ENCODE measurements at places on chromosomes 6 and 20. TPM values are rescaled to one million over a fixed set of nuclear protein-coding genes. Genes with fewer than 3 reads are reported as not detected.

Gene SRMS
- total RNA-seq: not detected

Gene PPP1R14C
- not detected for total RNA-seq

Gene MRPL2
- total RNA-seq: 15.8 TPM

Gene FILIP1
- under 0.01 TPM for total RNA-seq

Gene XKR7
- not detected for total RNA-seq

Gene MATN4
- not detected for total RNA-seq

Gene SPATA25
- not detected for total RNA-seq

GRCh38 chr6:33802186-33802958, 1.4 kb downstream of the MLN start:
- DNase-seq: no peak

- DNase-seq: peak; percentile 46
Measured at GRCh38 chr6:39684790-39685488, 40.3 kb downstream of the KIF6 start.

DNA sequence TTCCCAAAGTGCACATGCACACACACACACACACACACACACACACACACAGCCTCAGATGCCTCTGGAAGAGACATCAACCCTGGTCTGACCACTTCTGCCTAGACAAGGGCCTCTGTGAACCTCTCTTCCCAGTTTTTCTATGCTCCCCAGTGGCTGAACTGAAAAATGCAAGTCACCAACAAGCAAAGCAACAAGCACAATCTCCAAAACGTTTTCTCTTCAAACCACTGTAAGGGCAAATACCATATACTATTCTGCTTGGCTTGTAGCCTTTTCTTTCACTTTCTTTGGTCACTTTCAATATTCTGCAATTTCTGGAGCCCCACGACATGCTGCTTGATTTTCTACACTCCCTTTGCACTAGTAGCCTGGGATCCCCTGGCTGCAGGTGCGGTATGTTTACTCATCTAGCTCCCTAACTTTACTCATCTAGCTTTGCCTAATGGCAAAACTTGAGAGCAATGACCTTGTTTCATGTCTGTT, 121.4 kb upstream of the DST start:
- peak; percentile 53 for DNase-seq

- DNase-seq: no peak
Measured at GRCh38 chr20:2794866-2795447, 5.5 kb downstream of the CPXM1 start.

DNA sequence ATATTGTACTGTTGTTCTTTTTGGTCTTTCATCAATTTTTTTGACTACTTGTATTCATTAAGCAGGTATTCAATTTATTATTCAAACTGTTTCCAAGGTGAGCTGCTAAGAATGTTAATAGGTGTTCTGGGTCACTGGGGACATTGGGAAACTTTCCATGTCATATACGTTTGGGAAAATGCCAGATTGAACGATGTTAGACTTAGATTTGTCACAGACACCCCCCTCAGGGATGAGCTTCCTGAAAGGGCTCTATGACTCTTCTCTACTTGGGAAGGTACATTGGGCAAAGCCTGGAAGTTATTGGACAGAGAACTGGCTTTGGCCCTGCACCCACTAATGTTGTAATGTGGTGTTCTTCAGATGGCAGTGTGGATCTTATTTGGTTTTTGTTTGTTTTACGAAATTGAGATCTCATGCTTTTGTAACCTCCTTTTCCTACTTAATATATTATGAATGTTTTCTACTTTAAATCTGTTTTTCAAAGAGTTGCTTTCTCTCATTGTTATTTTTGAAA, 42.1 kb downstream of the PLCB4 start:
- no peak for DNase-seq

DNA sequence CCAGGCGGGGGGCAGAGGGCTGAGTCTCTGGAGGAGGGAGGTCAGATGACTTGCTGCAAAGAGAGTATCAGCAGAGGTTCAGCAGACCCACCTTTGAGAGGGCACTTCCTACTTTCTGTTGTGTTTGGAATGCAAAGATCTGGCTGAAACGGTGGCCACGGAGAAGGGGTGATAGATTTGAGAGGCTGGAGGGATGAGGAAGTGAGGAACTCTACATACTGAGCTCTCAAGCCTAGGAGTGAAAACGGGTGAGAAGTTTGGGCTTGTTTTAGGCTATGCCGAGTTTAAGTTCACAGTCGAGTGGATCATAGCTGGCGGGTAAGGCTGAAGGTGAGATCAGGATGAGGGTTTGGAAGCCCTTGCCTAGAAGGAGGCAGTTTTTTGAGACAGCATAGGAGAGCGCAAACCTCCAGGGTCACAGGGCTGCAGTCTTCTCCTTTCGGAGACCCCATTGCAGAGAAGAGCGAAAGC, 477 bp upstream of the ITPA start:
- no peak for DNase-seq

DNA sequence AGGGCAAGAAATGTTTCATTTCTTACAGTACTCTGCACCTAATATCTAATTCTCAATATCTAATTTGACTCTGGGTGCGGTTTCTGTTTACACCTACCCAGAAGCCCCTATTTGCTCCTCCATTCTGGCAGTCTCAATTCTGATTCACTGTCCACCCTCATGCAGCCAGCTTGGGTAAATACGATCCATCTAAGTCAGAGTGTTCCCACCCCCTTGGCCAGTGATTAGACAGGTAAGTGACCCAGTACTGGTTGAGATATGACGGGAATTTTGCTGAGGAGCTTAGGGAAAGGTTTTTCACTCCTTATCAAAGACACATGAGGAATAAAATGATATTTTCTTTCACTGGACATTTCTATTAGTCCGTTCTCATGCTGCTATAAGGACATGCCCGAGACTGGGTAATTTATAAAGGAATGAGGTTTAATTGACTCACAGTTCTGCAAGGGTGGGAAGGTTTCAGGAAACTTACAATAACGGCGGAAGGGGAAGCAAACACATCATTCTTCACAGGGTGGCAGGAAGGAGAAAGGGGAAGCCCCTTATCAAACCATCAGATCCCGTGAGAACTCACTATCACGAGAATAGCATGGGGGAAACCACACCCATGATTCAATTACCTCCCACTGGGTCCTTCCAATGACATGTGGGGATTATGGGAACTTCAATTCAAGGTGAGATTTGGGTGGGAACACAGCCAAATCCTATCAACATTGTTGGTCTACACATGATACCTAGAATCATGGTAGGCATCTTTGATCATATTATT, 29.4 kb downstream of the GLO1 start:
- DNase-seq: no peak

- no peak for DNase-seq
Measured at GRCh38 chr6:142822383-142822782, 122.6 kb downstream of the HIVEP2 start.

DNA sequence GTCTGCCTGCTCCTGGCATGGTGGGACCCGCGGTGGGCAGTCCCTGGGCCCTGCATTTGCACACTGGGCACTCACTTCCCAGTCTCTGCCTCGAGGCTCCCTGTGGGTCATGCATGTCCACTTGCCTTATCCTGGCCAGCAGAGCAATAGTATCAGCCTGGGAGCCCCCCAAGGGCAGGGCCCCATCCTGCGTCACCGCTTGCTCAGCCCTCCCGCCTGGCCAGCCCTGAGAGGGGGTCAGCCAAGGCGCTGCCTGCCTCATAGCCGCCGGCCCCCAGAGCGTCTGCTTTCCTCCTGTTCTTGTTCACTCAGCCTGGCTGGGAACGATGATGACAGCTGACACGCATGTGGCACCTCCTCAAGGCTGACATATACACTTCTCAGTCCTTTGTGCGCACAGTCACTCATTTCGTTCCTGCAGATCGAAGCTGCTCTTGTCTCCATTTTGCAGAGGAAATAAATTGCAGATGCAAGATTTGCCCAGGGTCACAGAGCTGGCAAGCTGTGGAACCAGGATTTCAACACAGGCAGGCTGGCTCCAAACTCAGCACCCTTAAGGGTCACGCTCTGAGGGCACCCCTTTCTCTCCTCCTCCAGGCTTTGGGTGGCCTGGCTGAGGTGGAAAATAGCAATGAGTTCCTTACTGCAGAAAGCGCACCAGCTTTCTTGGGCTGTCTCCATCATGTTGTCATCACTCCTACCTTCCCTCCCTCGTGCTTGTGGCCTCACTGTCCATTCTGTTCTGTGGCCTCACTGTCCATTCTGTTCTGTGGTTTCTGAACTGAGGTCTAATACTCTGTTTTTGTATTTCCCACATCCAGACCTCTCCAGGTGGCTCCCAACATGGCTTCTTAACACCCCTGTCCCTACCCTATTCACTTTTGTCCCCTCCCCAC, 17.2 kb downstream of the KCNK17 start:
- DNase-seq: peak; percentile 26

GRCh38 chr6:135534773-135535380, 37.3 kb upstream of the AHI1 start:
- peak; percentile 50 for DNase-seq

- DNase-seq: peak; percentile 13
Measured at GRCh38 chr6:13554929-13555333, 19.5 kb upstream of the SIRT5 start.

GRCh38 chr20:34246126-34246626, 5.0 kb downstream of the ASIP start:
- DNase-seq: no peak

- DNase-seq: no peak
Measured at GRCh38 chr6:127893541-127893940, 7.3 kb downstream of the THEMIS start.

- DNase-seq: no peak
Measured at GRCh38 chr20:32482143-32482441, 103.0 kb downstream of the NOL4L start.

DNA sequence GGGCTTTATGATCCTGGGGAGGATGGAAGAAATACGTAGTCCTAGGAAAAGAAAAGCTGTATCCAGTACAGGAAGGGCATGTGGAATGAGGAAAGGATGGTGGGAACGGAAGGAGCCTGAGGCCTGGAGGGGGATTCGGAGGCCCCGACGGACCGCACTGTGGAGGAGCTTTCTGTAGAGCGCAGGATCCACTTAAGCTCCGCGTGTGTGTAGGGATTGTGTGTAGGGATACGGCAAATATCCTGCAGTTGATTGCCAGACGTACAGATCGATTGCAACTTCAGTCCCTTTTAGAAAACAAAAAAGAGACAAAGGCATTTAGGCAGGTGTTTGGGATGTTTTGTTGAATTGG, 32.6 kb upstream of the JAG1 start:
- DNase-seq: no peak

DNA sequence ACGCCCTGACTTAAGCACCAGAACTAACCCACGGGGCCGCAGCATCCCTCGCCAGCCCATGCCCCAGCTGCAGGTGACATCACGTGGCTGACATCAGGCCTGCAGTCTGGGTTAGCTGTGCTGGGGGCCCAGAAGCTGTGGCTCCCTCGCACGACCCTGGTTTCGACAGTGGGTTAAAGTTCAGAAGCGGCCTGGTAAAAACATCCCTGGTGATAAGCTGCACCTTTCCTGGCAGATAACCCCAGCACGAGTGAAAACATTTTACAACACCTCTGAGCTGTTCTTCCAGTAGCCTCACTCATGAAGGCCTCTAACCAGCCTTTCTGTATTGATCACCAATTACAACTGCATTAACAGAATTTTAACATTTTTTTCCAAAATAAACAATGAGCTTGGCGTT, 136.4 kb upstream of the RREB1 start:
- no peak for DNase-seq

DNA sequence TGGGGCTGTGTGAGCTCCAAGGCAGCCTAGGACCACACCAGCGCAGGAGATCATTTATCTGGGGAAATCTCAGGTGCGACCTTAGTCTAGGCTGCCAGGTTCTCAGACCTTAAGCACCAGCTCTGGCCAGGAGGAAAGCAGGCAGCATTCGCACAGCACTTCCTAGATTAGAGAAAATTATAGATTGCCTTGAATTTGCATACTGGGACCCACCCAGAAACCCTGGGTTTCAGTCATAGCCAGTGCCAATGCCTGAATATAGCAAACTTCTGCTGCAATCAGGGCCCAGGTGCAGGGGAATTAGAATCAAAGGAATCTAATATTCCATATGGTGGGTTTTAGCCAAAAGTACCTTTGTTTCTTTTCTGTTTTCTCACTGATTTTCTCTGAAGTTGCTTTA, 204.3 kb upstream of the CST7 start:
- no peak for DNase-seq

DNA sequence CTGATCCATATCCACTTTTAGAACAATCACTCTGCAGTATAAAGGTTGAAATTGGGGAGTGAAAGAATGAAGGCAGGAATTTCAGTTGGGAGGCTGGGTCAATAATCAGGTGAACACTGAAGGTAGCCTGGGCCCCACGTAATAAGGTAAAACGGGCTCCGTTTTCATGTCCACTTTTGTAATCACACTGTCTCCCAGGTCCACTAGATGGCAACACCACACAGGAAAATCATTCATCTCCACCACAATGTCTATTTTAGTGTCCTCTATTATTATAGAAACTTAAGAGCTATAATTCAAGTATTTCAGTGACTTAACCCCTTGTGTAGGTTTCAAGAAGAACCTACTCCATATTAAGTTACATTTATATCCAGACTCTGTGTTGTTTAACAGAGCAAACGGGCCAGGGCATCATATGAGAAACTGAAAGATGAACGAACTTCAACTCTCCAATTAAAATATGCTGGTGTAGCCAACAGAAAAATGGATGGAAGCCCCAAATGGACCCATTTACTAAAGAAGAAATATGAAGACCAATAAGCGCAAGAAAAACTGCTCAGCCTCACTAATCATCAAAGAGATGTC, 45.9 kb upstream of the MC3R start:
- DNase-seq: no peak

GRCh38 chr20:23144856-23145255, 58.7 kb upstream of the CD93 start:
- no peak for DNase-seq

GRCh38 chr20:33693289-33693688, 7.1 kb upstream of the E2F1 start:
- no peak for DNase-seq

GRCh38 chr20:9330151-9330550, 184.2 kb upstream of the LAMP5 start:
- DNase-seq: no peak
